H4 (cell line): ENCODE measurements at places on chromosomes 1 and 21. TPM values are rescaled to one million over a fixed set of nuclear protein-coding genes. Genes with fewer than 3 reads are reported as not detected.

DNA sequence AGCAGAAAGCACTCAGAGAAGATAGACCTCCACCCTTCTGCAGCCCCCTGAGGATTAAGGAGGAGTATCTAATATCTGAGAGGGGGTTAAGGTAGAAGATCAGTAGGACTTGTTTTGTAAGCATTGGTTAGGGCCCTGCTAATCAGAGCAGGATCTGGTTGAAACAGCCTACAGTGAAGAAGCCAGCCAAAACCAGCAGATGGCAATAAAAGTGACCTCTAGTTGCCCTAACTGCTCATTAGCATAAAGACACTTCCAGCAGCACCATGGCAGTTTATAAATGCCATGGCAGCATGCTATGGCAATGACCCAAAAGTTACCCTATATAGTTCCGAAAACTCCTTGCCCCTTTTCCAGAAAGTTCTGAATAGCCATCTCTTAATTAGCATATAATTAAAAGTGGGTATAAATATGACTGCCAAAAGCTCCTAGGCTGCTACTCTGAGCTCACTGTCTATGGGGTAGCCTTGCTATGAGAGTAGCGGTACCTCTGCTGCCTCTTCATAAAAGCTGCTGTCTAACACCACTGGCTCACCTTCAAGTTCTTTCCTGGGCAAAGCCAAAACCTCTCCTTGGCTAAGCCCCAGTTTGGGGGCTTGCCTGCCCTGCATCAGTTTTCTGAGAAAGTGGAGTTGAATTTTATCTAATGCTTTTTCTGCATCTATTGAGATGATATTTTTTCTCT lies 254.2 kb downstream of the PAPPA2 start:
- DNase-seq, result peak; percentile 34

DNA sequence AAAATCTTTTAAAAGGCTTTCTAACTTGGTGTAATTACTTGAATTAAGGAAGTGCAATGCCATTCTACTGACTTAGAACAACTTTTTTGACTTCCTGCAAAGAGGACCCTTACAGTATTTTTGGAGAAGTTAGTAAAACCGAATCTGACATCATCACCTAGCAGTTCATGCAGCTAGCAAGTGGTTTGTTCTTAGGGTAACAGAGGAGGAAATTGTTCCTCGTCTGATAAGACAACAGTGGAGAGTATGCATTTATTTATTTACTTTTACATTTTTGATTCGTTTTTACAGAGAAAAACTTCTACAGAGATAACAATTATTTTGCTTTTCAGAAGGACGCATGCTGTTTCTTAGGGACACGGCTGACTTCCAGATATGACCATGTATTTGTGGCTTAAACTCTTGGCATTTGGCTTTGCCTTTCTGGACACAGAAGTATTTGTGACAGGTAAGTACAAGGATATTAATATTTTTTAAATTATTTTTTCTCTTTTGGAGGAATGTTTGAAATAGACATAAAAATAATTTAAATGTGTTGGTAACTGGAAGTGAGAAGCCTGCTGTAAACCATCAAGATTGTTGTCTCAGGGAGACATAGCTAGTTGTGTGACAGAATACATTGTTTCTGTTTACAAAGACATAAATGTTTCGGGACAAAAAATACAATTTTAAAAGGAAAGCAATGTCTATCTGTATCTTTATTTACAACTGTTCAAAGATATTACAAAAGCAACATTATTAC lies at the start of gene PTPRC:
Gene PTPRC (plus strand): TSS at position 147 of the 742 bp plus-strand sequence. CDS start 229 bp downstream, at position 376.
- DNase-seq, result no peak

GRCh38 chr1:111818081-111818480 lies 62.4 kb downstream of the DDX20 start:
- no peak for DNase-seq

C1orf56 gene
- total RNA-seq, result 0.86 and 2.7 TPM in 2 replicates

DNA sequence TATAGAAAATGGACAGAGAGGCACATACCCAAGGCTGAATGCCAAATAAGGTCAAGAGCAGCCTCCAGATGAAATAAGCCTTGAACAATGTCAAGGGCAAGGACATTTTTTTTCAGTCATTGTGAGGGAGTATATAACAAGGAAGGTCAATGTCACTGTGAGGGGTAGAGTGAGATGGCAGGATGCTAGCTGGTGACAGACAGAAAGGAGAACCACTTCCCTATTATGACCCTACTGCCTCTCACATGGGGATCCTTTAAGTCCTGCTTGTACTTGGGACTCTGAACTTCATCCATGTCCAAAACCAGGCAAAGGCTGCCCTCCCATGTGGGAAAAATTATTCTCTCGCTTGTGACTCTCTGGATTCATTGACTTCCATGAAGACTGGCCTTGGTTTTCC lies 119.5 kb upstream of the COA6 start:
- no peak for DNase-seq

DNA sequence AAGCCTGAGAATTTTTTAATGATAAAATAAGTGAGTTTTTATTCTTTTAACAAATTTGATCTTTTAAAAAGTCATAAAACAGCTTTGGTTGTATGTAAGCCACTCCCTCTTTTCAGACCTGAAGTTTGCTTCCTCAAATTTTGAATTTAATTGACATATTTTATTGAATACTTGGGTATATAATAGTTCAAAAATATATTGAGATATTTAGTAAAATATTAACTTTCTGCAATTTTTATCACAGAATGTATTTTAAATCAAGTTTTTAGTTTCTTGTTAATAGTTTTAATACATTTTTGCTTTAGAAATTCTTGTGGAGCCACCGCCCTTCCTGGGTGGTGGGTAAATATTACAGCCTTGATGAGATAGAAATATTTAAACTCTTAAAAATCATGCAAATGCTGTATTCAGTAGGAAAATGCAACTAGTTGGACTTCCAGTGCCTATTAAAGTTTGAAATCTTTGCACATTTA lies 867 bp downstream of the PTPRC start:
- DNase-seq, result no peak

TAS1R1 gene
- total RNA-seq, result not detected in 2 replicates

TTC22 gene
- total RNA-seq, result not detected in 2 replicates

TMEM183A gene
- total RNA-seq, result 82.8 and 82.9 TPM in 2 replicates

- no peak for DNase-seq
Measured at GRCh38 chr21:33578214-33578613, 10.3 kb downstream of the DONSON start.

- no peak for DNase-seq
Measured at GRCh38 chr1:25003457-25004190, 73.5 kb upstream of the RUNX3 start.

OLFML3 gene
- total RNA-seq, result 8.4 and 12.6 TPM in 2 replicates

GRCh38 chr1:21705303-21705980 lies 36.3 kb upstream of the RAP1GAP start:
- DNase-seq, result no peak

GRCh38 chr1:215530401-215530984 lies 36.6 kb upstream of the KCTD3 start:
- no peak for DNase-seq

GSTM5 gene
- not detected in 2 replicates for total RNA-seq

DNA sequence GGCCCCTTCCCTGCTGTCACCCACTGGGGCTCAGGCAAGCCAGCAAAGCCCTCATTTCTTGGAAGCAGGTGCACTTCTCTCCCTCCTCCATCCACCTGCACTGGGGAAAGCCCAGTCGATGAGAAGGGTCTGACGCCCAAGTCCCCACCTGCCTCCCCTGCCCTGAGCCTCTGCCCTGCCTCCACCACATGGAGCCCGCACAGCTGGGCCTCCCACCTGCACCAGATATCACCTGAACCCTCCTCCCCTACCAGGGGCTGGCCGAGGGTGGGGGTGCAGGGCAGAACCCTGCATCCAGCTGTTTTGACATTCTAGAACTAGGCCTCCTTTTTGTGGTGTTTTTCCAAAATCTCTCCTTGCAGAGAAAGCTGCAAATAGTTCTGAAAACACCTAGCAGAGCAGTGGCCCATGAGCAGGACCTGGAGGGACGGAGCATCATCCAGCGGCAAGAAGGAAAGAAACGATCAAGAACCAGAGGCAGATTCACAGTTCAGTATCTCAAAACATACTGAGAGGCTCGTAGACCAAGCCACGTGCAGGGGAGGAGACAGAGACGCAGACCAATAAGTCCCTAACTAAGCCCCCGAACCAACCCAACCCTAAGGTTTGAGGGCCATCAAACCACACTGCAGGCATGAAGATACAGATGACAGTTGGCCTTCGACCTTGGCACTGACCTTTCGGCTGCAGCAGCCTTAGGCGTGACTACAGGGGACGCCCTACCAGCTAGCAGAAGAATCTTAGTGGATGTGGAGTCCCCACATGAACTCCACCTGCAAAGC lies 16.7 kb downstream of the CHD5 start:
- DNase-seq, result no peak

ALPL gene
- total RNA-seq, result 0.14 TPM in 1 of 2 replicates, not detected in the other

GRCh38 chr1:24315391-24315790 lies 3.8 kb upstream of the GRHL3 start:
- no peak for DNase-seq

GRCh38 chr1:162627662-162628296 lies 4.5 kb upstream of the DDR2 start:
- peak; percentile 29 for DNase-seq

PTAFR gene
- 0.04 TPM in 1 of 2 replicates, not detected in the other for total RNA-seq

BARHL2 gene
- total RNA-seq, result not detected in 2 replicates

DNA sequence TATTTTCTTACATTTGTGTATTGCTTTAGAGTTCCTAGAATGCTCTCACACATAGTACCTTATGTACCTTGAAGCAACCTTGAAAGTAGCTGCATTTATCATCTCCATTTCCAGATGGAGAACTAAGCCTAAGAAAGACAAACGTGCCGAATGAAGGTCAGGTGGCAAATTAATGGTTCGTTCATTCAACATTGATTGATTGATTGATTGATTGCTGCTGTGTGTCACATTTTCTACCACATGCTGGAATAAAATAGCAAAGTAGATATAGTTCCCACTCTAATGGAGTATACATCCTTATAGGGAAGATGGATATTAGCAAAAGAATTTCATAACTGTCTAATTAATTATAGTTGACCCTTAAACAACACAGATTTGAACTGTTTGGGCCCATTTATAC lies 172.2 kb downstream of the SDCCAG8 start:
- no peak for DNase-seq

GRCh38 chr21:16514316-16514715 lies 784.5 kb downstream of the USP25 start:
- no peak for DNase-seq

DNA sequence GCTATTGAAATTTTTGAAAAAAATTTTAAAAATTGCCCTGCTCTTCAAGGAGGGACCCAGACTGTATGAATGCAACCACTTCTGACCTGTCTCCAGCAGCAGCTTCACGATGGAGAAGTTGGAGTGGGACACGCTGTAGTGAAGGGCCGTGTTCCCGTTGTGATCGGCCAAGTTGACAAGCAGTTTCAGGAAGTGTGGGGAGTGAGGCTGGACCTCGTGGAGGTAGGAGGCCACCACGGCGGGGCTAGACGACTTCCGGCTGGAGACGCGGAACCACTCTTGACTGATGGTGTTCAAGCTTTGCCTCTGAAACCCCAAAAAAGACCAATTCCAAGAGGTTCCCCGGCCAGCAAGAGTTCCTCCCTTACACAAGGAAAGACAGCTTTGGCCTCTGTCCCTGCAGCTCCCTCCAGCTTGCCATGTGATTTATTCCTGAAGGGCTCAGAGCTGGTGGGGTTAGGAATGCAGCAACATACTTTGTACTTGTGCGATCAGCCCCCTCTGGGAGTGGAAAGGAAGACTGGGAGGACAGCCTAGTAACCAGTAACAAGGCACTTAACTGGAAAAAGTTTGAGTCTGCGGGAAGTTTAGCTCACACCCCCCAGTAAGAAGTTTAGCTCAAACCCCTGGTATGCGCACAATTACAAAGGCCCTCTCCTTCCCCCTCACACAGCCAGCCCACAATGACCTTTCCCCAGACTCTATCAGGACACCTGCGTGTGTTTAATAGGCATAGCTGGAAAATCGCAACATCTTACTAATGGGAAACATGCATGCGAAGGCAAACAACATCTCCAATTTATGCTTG lies 56.0 kb downstream of the KANK4 start:
- no peak for DNase-seq

DNA sequence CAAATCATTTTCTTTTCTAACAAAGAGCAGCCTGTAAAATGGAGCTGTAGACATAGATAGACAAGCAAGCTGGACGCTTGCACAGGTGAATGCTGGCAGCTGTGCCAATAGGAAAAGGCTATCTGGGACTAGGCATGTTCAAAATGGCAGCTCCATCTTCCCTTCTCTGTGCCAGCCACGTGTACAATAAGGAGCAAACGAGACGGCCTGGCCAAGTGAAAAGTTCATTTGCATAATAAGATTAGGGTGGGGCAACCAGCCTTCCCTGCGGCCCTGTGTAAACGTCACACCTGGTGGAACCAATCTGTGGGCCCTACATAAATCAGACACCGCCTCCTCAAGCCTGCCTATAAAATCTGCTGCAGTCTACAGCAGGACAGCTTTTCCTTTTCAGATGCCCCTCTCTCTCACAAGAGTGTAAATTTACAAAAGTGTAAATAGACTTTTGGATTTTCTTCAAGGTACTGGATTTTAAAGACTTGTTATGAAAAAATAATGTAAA lies 16.6 kb upstream of the EDEM3 start:
- DNase-seq, result no peak

DNA sequence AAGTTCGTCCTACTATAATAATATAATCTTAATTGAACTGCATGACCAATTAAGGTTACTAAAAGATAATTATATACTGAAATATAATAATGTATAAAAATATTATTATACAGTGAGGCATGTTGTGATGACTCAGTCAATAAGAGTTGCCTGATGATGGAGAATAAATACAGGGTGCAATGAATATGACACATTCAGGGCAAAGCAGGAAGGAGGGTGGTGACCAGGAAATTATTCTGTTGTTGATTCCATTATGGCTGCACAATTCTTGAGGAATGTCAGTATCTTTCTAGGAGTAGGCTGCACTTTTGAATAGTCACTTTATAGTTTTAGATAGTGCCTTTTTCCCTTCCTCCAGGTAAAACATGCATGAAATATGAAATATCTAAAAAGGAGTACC lies 46.4 kb upstream of the RGS21 start:
- DNase-seq, result no peak

IQCC gene
- 2.6 and 4.3 TPM in 2 replicates for total RNA-seq

- no peak for DNase-seq
Measured at GRCh38 chr1:30274976-30275621, 448.3 kb downstream of the MATN1 start.

S100A4 gene
- total RNA-seq, result 33.4 and 36.2 TPM in 2 replicates

GRCh38 chr1:158366783-158367182 lies 13.1 kb downstream of the CD1E start:
- DNase-seq, result no peak

DNA sequence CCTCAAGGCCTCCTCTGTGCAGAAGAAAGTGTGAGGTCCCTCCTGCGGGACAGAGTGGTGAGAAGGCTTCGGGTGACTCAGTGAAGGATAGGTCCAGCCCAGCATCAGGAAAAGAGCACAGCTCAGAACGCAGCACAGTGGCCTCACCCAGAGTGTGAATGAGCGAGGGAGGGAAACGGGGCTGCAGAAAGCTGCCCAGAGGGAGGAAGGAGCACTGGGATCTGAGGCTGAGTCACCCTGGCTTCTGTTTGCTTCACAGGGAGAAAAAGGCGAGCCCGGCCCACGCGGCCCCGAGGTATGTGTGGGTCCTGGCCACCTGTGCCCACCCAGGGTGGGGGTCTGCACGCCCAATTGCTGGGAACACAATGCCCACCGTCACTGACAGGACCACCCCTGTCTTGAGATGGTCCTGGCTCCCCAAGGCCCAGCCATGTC lies 24.3 kb downstream of the COL6A2 start:
- no peak for DNase-seq

NPR1 gene
- not detected in 2 replicates for total RNA-seq

LYPD8 gene
- total RNA-seq, result 3.3 and 5.1 TPM in 2 replicates

CCDC17 gene
- total RNA-seq, result 0.27 TPM in 1 of 2 replicates, not detected in the other
